Left renal pelvis (tissue), 4 donors: ENCODE measurements at places on chromosomes 16 and 17. TPM values are rescaled to one million over a fixed set of nuclear protein-coding genes. Genes with fewer than 3 reads are reported as not detected.

- no peak for DNase-seq
Measured at GRCh38 chr16:50268352-50268751, 2.0 kb downstream of the ADCY7 start.

- no peak for DNase-seq
Measured at GRCh38 chr16:71762186-71762585, 37.7 kb upstream of the PHLPP2 start.

DNA sequence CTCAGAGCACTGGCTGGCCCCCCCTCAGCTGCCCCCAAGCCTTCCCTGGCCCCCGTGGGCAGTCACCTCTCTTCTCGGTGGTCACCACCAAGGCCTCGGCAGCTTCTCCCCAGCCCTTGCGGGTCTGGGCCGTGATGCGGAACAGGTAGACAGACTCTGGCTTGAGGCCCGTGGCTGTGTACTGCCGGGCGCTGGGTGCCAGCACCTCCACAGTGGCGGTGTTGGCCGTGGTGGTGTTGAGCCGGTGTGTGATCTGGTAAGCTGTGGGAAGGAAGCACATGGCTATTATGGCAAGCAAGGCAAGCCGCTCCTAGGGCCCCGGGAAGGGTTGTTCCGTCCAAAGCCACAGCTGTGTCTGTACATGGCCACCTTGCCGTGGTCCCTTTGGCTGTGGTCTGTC, 78.4 kb upstream of the CDC42EP4 start:
- DNase-seq = no peak

- no peak for DNase-seq
Measured at GRCh38 chr17:8628609-8629169, 1.8 kb downstream of the MYH10 start.

DNA sequence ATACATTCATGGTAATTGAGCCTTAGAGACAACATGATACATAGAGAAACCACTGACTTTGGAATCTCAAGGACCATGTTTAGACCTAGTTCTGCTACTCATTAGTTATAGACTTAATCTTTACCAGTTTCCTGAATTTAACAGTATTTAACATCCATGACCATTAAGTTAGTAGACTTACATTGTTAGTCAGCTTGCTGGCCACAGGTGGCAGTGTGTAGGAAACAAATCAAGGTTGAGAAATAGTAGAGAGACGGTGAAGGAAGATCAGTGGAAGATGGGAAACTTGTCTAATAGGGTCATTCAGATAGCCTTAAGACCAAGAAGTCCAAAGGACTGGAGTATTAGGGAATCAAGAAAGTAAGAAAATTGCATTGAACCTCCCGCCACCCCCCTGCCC, 31.0 kb downstream of the OMG start:
- no peak for DNase-seq

- no peak for DNase-seq
Measured at GRCh38 chr17:31533546-31534155, 142.2 kb downstream of the RAB11FIP4 start.

- DNase-seq = no peak
Measured at GRCh38 chr17:12637015-12637414, 28.7 kb upstream of the MYOCD start.

DNA sequence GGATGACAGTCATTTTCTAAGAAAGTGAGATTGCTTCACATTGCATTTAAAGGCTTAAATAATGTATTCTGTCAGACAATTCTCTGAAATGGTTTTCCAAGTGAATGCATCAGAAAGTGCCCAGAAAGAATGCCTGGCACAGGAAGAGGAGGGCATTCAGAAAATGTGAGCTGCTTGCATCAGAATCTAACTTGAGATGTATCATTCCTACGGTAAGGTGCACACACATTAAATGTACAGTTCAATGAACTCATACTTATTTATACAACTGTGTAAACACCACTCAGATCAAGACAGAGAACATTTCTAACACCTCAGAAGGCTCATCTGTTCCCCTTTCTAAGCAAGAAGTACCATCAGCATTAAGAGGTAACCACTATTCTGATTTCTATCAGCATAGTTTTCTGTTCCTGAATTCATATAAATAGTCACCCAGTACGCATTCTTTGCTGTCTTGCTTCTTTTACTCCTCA, 638.0 kb downstream of the MAF start:
- no peak for DNase-seq

- no peak for DNase-seq
Measured at GRCh38 chr16:35746963-35747657, 2287.7 kb downstream of the TP53TG3F start.

GRCh38 chr17:31224366-31224765, 72.7 kb downstream of the OMG start:
- no peak for DNase-seq

DNA sequence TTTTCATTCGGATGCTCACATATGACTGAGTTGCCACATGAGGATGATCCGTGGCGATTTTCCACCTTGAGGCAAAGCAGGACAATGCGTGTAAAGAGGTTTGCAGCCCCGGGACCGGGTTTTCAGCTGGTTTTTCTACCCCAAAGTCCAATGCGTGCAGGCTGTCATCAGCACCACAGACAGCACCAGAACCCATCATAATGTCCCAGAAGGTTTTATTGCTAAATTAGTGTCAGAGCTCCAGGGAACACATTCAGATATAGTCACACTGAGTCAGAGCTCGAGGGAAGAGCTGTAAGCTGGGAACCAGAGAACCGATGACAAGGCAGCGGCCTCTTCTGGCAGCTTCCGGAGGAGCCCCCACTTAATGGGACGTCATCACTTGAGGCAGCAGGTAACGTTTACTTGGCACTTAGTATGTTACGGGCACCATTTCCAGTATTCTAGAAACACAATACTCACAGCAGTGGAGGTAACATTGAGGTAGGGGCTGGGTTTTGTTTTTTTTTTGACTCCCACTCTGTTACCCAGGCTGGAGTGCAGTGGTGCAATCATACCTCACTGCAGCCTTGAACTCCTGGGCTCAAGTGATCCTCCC, 8.9 kb upstream of the NAGPA start:
- DNase-seq = no peak

DNA sequence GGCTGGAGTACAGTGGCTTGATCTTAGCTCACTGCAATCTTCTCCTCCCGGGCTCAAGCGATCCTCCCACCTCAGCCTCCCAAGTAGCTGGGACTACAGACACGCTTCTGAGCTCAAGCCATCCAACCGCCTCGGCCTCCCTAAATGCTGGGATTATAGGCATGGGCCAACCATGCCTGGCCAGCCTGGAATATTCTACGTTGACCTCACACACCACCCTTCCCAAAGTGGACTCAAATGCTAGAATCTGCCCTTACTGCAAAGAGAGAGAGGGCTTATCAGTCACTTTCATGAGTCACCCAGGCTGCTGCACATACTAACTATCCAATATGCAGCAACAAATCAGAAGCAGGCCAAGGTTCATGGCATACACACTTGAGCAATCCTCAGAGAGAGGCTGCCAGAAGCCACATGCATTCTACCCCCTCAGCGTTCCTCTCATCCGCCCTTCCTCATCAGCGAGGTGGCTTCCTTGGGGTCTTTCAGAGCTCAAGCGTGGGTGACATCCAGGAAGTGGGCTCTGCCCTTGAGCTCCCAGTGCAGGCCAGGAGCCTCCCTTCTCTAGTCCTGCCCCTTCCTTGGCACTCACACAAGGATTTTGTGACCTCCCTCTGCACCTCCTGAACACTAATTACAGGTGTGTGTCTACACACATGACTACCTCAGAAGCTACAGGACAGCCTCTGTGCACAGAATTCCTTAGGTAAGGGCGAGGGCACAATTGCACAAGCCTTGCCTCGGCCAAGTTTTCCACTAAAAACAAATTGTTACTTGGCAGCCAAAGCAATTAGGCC, 24.8 kb upstream of the SIAH1 start:
- DNase-seq = no peak

DNA sequence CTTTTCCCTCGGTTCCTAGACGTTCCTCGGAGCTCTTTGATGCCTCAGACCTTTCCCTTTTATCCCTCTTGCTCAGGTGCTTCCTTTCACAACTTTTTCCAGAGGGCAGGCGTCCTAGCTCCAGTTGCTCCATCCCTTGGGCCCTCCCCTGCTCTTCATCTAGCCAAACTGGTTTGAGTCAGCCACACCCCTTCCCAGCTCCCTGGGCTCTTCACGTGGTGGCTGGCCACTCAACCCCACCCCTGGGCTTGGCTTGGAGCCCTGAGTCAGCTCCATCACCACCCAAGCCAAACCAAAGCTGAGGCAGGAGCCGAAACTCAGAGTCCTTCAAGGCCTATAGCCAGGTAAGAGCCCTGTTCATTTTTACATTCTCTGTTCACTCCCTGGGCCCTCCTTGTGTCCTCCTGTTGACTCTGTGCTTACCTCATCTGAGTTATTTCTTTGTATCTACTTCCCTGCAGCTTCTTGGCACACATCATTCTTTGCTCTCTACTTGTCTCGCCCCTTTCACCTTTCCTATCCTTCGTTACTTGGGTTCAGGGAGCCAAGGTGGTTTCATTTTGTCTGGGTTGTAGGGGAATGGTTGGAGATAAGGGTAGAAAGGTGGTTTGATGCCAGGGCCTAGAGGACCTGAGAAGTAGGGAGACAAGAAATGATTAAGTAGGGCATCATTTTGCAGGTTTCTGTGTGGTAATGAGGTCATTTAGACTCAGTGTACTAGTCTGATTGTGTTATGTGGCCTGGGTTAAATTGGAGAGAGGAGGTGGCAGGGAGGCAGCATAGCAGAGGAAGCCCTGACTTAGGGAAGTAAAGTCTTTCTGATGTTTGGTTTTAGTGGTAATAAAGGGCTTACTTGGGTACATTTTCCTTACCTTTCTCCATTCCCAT, 7.6 kb upstream of the PHKG2 start:
- peak; percentile 12 for DNase-seq

- no peak for DNase-seq
Measured at GRCh38 chr16:86418981-86419380, 91.3 kb upstream of the FOXF1 start.

DNA sequence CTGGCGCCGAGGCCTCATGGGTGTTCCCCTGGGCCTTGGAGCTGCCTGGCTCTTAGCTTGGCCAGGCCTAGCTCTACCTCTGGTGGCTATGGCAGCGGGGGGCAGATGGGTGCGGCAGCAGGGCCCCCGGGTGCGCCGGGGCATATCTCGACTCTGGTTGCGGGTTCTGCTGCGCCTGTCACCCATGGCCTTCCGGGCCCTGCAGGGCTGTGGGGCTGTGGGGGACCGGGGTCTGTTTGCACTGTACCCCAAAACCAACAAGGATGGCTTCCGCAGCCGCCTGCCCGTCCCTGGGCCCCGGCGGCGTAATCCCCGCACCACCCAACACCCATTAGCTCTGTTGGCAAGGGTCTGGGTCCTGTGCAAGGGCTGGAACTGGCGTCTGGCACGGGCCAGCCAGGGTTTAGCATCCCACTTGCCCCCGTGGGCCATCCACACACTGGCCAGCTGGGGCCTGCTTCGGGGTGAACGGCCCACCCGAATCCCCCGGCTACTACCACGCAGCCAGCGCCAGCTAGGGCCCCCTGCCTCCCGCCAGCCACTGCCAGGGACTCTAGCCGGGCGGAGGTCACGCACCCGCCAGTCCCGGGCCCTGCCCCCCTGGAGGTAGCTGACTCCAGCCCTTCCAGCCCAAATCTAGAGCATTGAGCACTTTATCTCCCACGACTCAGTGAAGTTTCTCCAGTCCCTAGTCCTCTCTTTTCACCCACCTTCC, 7.9 kb downstream of the HIRIP3 start:
- DNase-seq = no peak

- DNase-seq = no peak
Measured at GRCh38 chr16:203246-203645, 23.0 kb downstream of the HBQ1 start.

- DNase-seq = no peak
Measured at GRCh38 chr16:84791088-84791487, 28.7 kb upstream of the CRISPLD2 start.

DNA sequence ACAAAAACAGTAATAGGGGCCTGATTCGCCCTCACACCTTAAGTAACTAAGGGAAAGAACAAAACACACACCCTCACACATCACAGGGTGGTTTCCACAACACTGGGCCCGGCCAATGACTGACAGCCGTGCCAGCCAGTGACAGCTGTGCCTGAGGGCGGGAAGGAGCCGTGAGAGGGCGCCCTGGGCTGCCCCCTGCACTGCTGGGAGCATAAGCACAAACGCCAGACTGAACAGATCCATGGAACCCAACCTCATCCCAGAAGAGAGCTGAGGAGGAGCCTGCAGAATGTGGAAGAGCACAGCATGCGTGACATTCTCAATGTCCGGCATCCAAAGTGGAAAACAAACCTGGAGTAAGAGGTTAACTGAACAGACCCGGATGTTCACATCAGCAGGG, 16.0 kb downstream of the CSNK1D start:
- no peak for DNase-seq

GRCh38 chr17:76537578-76538280, at the start of gene CYGB:
Gene CYGB, minus strand, starts transcription at chr17:76537709. Its CDS starts 167 bp downstream, at chr17:76537542.
- DNase-seq = no peak

Gene ALKBH5
- polyA plus RNA-seq = 70.6 TPM

Gene TP53TG3B
- not detected for polyA plus RNA-seq

Gene KRTAP9-8
- not detected for polyA plus RNA-seq

Gene GPR142
- polyA plus RNA-seq = 0.16 TPM

Gene ATP1B2
- 18.3 TPM for polyA plus RNA-seq

Gene METTL16
- polyA plus RNA-seq = 39.1 TPM
